Stimulated activated CD8-positive, alpha-beta memory T cell treated with anti-CD3 and anti-CD28 coated beads, Interleukin-2, amount 100 ng/mL, for 1 hour (primary cell): ENCODE measurements at places on chromosomes 16 and 17.

GRCh38 chr17:76726776-76727718, at the start of gene METTL23:
Gene METTL23 (plus strand): TSS chr17:76726839. CDS start chr17:76729711, 2,872 bp downstream.
- DNase-seq = peak; percentile 49

DNA sequence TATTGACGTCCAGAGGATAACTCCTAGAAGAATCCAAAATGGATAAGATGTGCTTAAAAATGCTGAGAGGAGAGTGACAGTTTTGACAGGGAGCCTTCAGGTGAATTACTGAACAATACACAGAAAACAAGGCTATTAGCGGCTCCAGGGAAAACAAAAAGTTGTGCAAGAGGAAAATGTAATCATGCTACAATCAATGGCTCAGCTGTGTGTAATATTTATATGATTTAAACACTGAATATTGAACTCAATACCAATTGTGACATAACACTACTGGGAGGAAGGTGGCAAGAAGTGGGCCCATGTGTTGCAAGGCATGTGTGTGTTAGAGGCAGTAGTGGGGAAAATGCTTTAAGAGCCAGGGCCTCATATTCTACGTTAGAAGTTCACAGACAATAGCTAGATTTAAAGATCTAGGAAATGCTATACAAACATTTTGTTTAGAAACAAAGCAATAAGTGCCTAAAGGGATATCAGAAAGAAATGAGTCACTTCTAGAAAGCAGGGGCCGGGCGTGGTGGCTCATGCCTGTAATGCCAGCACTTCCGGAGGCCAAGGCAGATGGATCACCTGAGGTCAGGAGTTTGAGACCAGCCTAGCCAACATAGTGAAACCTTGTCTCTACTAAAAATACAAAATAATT, 253.2 kb upstream of the IRX5 start:
- no peak for DNase-seq

DNA sequence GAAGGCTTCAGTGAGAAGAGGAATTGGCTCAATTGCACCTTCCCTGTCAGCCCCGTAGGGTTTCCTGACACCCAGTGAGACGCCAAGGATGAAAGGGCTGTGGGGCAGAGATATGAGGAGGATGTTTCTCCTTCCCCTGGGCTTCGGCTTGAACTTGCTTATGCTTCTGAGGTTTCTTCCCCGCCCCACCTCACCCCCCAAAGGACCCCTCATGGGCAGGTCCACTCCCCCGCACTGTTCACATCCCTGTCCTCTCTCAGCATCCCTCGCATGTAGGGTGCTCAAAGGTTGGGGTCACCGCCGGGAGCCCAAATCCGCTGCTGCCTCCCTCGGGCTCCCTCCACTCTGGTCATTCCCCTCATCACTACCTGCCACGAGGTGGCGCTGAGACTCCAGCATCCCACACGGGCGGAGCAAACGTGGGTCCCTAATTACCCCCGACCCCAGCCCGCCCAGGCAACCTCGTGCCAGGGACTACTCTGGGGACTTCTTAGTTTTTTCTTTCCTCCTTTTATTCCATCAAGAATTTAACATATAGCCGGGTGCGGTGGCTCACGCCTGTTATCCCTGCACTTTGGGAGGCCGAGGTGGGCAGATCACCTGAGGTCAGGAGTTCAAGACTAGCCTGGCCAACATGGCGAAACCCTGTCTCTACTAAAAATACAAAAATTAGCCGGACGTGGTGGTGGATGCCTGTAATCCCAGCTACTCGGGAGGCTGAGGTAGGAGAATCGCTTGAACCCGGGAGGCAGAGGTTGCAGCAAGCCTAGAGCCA, 3.3 kb upstream of the TRARG1 start:
- peak; percentile 54 for DNase-seq

- DNase-seq = no peak
Measured at GRCh38 chr17:42436391-42436790, 13.3 kb upstream of the CAVIN1 start.

GRCh38 chr16:2032285-2033056, 5.8 kb downstream of the NHERF2 start:
- DNase-seq = no peak

DNA sequence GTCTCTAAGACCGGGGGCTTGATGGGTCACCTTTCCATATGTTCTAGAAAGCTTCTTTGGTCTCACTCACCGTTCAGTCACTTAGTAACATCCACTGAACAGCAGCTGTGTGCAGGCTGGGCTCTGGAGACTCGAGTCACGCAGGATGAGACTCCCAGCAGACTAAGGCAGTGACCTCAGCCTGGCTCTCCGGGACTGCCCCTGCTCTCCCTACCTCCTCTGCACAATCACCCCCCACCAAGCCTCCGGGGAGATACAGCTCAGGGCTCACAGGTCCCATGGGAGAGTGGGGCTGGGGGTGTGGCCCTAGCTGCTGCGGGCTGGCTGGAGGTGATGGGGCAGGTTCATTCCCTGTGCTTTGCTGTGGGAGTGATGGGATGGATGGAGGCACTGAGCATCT, 14.1 kb downstream of the FLYWCH2 start:
- no peak for DNase-seq

DNA sequence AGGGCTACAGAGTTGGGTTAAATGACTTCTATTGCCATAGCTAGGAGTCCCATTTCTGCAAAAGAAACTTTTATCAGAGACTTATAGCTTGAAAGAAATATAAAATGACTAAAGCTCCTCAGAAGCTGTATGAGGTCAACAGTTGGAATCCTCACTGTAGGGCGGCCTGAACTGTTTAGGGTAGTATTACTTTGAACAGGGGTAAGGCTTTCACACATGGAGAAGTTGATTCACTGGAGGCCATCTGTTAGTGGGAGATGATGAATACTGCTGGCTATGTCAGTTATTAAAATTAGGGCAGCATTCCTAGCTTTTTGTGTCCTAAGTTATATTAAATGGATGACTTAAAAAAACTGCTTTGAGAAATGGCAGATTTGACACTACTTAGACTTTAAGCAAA, 6.0 kb downstream of the TTC19 start:
- no peak for DNase-seq

DNA sequence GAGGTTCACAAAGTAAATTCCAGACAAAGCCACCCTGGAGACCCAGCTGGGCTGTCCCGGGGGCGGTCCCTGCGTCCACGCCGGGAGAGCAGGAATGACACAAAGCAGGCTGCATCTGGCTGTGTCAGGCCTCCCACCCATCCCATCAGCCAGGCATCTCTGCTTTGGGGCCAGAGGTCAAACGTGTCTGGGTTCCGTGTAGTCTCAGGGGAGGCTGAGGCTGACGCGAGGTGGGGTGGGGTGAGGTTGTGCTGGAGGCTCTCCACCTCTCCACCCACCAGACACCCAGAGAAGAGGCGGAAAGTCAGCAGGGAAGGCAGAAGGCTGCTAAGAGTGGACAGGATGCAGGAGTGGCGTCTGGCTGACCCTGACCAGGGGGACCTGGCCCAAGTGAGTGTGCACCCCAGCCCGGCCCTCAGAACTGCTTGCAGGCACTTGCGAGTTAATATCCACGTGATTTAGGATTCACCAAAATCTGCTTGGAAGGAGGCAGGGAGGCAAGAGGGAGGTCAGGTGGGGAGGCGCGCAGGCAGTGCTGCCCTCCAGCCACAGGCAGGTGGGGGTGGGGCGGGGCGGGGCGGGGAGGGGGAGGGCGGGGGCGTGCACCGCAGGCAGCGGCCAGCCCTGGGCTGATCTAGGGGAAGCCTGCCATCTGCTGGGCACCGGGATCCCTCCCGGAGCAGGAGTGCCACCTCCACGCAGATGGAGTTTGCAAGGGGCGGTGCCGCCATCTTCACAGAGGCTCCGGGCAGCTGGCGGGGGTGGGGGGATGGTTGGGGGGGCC, 44.3 kb downstream of the TBC1D16 start:
- peak; percentile 68 for DNase-seq
